ENCODE measurements at places on chromosomes 4 and X. TPM values are rescaled to one million over a fixed set of nuclear protein-coding genes. Genes with fewer than 3 reads are reported as not detected.

The TCEANC gene
- 6.3 TPM for polyA plus RNA-seq

The HTRA3 gene
- 9.7 TPM for polyA plus RNA-seq

The SOX3 gene
- polyA plus RNA-seq = 0.06 TPM

The GUCY1B1 gene
- polyA plus RNA-seq = 49.1 TPM

The ATP2B3 gene
- 0.17 TPM for polyA plus RNA-seq

The NPY1R gene
- 0.28 TPM for polyA plus RNA-seq

The NCAPG gene
- polyA plus RNA-seq = 47.7 TPM

The USP26 gene
- polyA plus RNA-seq = not detected

The EREG gene
- 0.64 TPM for polyA plus RNA-seq

The UCP1 gene
- 0.85 TPM for polyA plus RNA-seq

The SHOX gene
- 0.17 TPM for polyA plus RNA-seq

The ARHGAP6 gene
- 22.9 TPM for polyA plus RNA-seq

The IL15 gene
- 0.74 TPM for polyA plus RNA-seq

The MAGEB2 gene
- polyA plus RNA-seq = not detected

The SCML2 gene
- polyA plus RNA-seq = 9.9 TPM

The CPLX1 gene
- polyA plus RNA-seq = 1.8 TPM

The DCK gene
- polyA plus RNA-seq = 34.4 TPM

The GRID2 gene
- polyA plus RNA-seq = 0.14 TPM

The STEEP1 gene
- polyA plus RNA-seq = 27.0 TPM

The DACH2 gene
- 5.4 TPM for polyA plus RNA-seq

The HTN3 gene
- polyA plus RNA-seq = not detected

The PCDH7 gene
- 43.9 TPM for polyA plus RNA-seq

The FGF13 gene
- 13.7 TPM for polyA plus RNA-seq

The IL13RA2 gene
- polyA plus RNA-seq = 0.43 TPM

The SLC9A7 gene
- polyA plus RNA-seq = 2.3 TPM

The BRS3 gene
- not detected for polyA plus RNA-seq

The H2BW2 gene
- polyA plus RNA-seq = 1.3 TPM

The TMEM33 gene
- 31.6 TPM for polyA plus RNA-seq

Data from left lung (tissue), 14 donors.